ENCODE measurements at places on chromosomes 3 and 15.

GRCh38 chr3:152839511-152839910 lies 4.6 kb downstream of the P2RY1 start:
- DNase-seq = no peak

DNA sequence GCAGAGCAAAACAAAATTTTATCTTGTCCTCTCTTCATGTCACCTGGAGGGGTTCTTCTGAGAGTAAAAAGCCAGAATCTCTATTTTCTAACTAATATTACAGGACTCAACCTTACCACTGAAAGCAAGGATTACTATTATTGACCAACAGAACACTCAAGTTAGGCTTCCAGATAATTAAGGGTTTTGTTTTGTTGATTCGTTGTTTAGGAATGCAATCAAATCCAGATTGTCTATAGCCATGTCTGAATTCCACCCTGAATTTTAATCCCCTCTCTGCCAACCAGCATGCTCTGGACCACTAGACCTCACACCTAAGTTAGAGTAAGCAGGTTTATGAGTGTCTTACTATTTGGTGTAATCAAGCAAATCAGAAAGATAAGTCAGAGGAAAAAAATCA lies 90.7 kb downstream of the PEAK1 start:
- no peak for DNase-seq

- DNase-seq = no peak
Observed at GRCh38 chr3:107542665-107543064, 19.9 kb downstream of the BBX start.

- DNase-seq = no peak
Observed at GRCh38 chr15:100457201-100457600, 71.5 kb downstream of the CERS3 start.

DNA sequence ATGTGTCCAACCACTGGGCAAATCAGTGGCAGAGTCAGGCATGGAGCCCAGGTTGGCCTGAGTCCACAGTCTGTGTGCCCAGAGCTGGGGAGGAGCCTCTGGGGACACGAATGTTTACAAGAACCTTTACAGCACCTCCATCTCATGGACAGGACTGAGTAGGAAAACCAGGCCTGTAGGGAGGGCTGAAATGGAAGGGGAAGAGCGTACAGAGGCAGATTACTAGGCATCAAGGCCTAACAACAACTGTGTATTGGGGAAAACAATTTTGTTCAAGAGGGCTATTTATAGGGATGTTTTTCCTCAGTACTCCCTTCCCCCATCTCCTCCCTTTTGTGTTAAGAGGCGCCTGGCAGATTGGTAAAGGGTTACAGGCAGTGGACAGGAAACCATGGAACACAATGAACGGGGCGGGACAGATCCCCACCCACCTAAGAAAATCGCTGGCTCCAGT lies 15.1 kb upstream of the ARHGAP31 start:
- no peak for DNase-seq

GRCh38 chr15:64651601-64652191 lies 123.7 kb downstream of the RBPMS2 start:
- no peak for DNase-seq
